ENCODE measurements at places on chromosomes 11 and 22.

- DNase-seq = no peak
Observed at GRCh38 chr11:104435494-104435893, 271.5 kb upstream of the PDGFD start.

GRCh38 chr22:30038219-30038618 is 42.0 kb upstream of the HORMAD2 start:
- DNase-seq = peak; percentile 63

- peak; percentile 47 for DNase-seq
Observed at GRCh38 chr11:35624316-35624715, 6.1 kb downstream of the FJX1 start.

DNA sequence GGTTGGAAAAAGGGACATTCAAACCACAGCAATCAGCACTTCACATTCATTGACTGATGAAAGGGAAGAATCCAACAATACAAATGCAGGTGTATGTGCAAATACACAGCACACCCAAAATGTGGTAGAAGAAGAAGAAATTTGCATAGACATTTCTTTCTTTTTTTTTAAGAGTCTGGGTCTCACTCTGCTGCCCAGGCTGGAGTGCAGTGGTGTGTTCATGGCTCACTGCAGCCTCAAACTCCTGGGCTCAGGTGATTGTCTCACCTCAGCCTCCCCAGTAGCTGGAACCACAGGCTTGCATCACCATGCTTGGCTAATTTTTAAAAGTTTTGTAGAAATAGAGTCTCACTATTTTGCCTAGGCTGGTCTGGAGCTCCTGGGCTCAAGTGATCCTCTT is 21.9 kb downstream of the CARS1 start:
- DNase-seq = no peak

GRCh38 chr11:99682171-99682570 is 661.4 kb downstream of the CNTN5 start:
- no peak for DNase-seq

DNA sequence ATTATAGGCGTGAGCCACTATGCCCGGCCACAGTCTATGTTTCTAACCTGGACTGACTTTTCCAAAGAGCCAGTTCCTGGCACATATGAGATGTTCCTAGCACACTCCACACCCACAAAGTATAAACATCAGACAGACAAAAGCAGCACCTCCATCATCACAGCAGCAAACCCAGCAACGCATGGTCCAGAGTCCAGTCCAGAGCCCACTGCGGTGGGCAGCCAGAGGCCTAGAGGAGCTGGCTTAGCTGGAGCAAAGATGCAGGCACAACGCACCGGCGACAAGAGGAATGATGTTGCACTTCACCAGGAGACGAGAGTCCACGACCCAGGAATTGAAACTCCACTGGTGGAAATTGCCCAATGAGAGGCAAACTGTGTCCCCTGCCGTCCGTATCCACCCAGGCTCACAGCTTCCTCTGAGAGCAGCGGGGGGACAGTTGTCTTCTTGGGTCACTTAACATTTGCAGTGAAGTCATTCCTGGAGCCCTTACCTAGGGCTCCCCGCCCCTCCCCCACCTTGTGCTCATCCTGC is 36.6 kb downstream of the RPS6KA4 start:
- DNase-seq = no peak

GRCh38 chr11:69928121-69928520 is 108.9 kb upstream of the FGF3 start:
- DNase-seq = no peak

All from ELR (cell line).